Stimulated activated CD8-positive, alpha-beta memory T cell treated with anti-CD3 and anti-CD28 coated beads, Interleukin-7, amount 100 ng/mL, for 24 hours (primary cell): ENCODE measurements at places on chromosomes 2 and 18.

DNA sequence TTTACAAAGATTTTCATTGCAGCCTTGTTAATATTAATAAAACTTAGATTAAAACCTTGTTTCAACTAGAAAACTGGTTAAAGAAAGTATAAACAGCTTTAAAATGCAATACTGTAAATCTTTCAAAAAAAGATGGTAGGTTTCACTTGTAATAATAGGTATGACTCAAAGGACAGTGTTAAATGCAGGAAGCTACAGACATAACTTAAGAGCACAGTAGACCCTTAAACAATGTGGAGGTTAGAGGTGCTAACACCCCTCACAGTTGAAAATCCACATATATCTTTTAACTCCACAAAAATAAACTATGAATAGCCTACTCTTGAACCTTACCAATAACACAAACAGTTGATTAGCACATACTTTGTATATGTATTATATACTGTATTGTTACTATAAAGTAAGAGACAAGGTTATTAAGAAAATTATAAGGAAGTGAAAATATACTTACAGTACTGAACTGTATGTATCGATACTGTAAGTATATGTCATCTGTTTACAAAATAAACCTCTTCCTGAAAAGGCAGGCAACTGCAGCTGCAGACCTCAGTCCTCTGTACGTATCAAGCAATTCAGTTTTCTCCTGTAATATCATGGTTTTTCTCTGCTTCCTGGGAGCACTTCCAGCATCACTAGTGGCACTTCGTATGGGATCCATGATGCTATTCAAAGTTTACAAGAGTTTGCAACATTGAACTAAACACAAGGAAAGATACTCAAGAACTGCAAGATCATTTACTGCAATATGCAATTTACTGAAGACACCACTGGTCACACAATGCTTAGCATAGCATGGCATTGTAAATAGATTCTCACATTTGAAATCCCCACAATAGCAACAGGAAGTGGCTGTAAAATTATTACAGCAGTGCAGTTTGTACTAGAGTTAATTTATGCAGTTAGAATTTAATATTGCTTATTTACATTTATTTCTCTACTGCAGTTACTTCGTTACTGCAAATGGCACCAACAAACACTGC, 610.5 kb upstream of the LRRTM4 start:
- no peak for DNase-seq

GRCh38 chr2:8247905-8248622, 433.8 kb upstream of the ID2 start:
- DNase-seq: no peak

DNA sequence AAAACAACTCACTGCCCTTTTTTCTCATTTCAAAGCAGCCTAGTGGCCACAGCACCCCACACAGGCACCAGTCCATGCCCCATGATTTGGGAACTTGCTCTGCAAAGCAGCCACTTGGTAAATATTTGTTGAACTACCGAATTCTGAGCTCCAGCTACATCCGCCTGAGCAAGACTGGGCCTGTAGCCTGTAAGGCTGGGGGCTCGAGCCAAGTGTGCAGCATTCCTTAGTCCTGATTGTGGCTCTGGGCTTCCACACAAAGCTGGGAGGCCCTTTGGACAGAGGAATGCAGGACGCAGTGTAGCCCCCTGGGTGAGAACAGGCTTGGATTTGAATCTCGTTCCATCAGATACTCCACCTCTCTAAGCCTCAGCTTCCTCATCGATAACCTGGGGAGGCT, 88.4 kb downstream of the ACTR2 start:
- DNase-seq: no peak

DNA sequence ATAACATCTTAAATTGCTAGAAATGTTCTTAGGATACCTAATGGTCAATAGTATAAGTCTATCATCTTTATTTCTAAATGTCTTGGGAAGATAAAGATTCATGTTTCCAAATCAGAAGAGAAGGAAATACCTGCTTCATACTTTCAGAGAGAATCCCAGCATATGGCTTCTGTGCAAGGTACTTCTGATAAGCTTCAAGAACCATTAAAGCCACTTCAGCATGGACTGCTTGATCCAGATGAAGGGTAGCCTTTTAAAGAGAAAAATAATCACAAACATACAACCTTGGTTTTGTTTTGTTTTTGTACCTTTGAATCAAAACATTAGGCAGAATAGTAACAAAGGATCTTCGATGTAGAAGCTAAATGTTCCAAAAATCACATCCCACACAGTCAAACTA, 44.0 kb downstream of the EPG5 start:
- no peak for DNase-seq

DNA sequence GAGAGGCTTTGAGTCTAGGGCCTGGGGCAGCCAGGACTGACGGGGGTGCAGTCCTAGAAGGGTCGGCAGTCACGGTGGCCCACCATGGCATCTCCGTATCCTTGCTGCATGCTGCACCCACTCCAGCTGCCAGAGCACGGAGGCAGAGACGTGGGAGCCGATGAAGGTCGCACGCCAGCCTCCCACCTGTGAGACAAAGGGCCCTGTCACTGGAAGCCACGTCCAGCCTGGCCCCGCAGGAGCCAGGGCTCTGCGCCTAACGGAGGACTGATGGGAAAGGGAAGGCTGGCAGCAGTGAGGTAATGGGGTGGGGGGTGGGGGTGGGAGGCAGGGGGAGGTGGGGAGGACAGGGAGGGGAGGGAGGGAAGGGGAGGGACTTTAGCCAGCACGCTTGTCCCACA, 21.9 kb downstream of the ITM2C start:
- no peak for DNase-seq

- no peak for DNase-seq
Measured at GRCh38 chr2:127884436-127884835, 1.3 kb downstream of the AMMECR1L start.

DNA sequence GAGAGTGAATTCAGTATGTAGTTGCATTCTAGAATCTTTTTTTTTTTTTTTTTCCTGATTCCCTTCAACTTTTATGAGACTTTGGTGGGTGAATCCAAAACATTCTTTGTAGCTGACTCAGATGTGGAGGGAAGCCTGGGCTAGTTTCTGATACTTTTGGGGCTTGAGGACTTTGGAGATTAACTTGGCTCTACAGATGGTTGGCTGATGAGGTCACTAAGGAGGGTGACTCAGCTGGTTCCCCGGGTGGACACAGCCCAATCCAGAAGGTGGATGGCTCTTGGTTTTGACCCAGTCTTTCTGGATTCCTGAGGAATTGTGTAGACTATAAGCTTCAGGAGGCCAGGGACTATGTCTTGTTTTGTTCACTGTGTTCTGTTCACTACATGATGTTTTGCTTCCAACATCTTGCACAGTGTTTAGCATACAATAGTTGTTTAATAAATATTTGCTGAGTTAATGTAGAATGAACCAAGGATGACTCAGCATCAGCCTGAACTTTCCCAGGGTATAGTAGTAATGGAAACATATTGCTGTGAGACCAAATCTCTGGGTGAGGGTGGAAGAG, 30.5 kb downstream of the LAMA3 start:
- DNase-seq: no peak

GRCh38 chr2:55093381-55093780, 43.1 kb upstream of the RTN4 start:
- DNase-seq: no peak

DNA sequence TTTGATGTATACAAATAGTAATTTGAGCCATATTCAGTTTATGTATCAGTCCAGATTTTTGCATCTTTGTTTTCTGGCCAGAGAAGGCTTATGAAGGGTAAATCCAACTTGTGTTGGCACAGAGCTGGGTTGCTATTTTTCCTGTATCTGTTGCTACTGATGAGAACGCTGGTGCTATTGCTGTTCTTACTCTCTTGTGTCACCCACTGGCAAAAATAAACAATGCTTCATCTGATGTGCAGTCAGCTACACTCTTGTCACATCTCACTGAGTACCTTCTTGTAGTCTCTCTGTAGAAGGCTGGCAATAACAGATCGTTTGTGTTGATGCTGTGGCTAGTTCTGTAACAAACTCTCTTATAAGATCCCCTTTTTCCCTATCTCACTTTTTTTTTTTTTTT, 323.4 kb downstream of the CDH19 start:
- no peak for DNase-seq

- no peak for DNase-seq
Measured at GRCh38 chr18:38982072-38982471, 1416.5 kb upstream of the CELF4 start.

GRCh38 chr2:30730736-30731647, 76.3 kb downstream of the CAPN13 start:
- no peak for DNase-seq

GRCh38 chr2:82964341-82964740, 1494.7 kb downstream of the SUCLG1 start:
- DNase-seq: no peak

GRCh38 chr2:39022642-39023235, 98.1 kb downstream of the SOS1 start:
- no peak for DNase-seq

GRCh38 chr18:37714691-37715090, 149.1 kb upstream of the CELF4 start:
- no peak for DNase-seq

GRCh38 chr2:27897717-27898116, 7.2 kb downstream of the BABAM2 start:
- no peak for DNase-seq

- DNase-seq: no peak
Measured at GRCh38 chr2:223828314-223828713, 9.1 kb downstream of the AP1S3 start.

- DNase-seq: no peak
Measured at GRCh38 chr2:24088821-24089359, 4.3 kb upstream of the TP53I3 start.

- DNase-seq: no peak
Measured at GRCh38 chr18:56112013-56112749, 524.2 kb upstream of the TCF4 start.

DNA sequence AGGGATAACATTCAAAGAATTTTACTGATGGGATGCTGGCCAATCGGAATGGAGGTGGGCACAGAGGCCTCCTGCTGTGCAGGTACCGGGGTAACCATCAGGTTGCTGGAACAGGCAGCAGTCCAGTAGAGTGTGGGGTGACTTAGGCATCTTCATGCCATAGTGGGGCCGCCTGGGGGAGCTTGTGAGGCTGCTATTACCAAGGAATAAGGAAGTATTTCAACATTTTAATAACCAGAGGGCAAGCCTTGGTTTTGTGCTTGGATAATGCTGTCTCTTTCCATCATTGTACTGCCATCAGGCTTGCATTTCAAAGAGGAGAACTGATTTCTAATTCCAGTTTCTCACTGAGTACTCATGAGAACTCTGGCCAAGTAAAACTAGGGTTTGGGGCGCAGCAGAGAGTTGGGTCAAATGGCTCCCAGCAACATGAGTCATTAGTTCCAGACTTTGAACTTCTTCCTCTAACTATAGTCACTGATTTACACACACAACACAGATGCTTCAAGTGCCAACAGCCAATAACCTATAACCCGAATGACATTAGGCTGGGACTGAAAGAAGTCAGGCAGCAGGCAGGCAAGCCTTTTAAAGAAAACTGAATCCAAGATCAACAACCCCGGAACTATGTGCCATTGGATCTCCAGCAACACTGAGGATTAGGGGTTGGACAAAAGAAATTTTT, 56.1 kb upstream of the FHL2 start:
- no peak for DNase-seq

DNA sequence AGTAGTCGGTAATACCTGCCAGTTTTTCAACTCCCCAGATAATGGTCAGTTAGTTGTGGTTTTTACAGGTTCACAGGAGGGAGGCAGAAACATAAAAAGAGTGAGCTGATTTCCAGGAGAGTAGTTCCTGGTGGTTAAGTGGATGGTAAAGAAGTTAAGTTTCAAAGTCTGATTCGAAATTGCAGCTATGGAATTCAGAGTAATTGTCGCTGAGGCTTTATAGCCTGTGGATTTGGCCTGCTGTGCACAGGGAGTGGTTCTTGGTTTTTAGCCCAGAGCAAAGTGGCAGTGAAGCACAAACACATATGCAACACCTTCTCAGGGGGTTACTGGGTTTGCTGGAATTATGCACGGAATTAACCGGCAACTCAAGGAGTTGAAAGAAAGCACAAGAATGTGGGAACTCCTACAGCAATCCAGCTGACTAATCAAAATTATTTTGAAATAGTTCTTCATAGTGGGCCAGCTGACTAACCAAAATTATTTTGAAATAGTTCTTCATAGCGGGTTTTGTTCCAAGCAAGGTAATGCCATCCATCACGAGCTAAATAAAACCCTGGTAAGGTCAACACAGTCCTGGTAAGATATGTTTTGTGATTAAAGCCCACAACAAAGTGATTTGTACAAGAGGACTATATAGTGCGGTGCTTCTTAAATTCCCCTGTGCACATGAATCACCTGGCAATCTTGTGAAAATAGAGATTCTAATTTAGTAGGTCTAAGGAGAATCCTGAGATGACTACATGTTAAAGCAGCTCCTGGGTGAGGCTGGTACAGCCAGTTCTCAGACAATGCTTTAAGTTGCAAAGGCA, 94.4 kb downstream of the SGPP2 start:
- no peak for DNase-seq

GRCh38 chr18:36028859-36029258, 38.5 kb downstream of the RPRD1A start:
- no peak for DNase-seq

- no peak for DNase-seq
Measured at GRCh38 chr2:149410701-149411484, 80.5 kb downstream of the LYPD6 start.

DNA sequence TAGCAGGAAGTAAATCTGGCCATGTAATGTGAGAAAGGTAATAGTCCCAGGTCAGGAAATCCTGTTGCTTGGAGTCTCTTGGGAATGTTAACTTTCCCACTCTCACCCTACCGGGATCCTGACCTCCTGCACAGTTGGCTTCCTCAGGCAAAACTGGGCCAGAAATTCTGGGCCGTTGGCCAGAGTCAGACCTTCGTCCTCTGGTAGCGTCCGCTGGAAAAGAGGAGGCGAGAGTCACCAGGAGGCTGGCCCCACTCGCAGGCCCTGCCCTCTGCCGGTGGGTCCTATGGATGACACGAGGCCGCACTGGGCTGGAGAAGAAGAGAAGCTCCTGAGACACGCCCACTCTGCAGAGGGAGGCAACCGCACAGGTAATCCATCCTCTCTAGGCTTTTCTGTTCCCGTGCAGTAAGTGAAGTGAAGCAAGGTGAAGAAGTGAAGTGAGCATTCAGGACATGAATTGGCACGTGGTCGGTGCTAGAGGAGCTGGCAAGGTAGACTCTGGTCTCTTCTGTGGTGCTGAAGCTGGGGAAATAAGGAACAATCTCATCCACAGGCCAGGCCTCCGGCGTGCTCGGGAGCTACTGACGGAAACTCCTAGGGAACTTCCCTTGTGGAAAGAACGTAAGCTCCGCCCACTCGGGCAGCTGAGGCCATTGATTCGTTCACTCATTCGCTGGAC, 182.7 kb upstream of the GLI2 start:
- no peak for DNase-seq

- no peak for DNase-seq
Measured at GRCh38 chr18:10035281-10035991, 121.6 kb downstream of the VAPA start.
